ENCODE measurements at places on chromosomes 7 and 10.
A peak's percentile ranks its signal among the peaks of the same experiment; 100 is the strongest.

DNA sequence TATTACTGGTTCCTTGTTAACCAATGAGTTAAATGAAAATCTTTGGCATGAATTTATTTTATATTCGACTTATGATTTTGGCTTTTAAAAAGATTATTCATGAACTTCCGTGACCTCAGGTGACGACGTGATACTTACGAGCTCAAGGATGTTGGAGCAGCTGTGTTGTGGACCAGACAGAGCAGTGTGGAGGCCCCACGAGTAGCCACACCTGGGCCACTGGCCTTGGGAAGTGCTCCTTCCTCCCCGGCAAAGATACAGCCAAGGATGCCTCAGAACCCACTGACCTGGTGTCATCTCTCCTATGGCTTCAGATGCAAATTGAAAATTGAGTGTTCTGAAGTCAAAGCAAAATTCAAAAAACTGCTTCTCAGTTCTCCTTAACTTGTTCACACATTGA is 147.5 kb upstream of the PPP2R2D start:
- DNase-seq, result no peak

DNA sequence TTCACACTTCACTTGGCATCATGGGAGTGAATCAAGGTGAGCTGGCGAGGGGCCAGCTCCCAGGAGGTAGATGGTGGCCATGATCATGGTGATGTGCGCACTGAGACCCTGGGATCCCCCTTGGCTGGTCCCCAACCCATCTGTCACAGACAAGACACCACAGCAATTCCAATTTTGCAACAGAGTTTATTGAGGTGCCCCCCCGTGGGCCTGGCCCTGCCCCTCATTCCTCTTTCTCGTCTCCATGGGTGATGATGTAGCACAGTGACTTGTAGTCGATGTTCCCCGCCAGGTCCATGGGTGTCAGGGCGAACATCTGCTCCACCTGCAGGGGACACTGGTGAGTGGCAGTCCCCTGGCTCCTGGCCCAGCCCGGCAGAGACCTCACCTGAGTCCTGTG is 2.4 kb downstream of the MYL7 start:
- no peak for DNase-seq

DNA sequence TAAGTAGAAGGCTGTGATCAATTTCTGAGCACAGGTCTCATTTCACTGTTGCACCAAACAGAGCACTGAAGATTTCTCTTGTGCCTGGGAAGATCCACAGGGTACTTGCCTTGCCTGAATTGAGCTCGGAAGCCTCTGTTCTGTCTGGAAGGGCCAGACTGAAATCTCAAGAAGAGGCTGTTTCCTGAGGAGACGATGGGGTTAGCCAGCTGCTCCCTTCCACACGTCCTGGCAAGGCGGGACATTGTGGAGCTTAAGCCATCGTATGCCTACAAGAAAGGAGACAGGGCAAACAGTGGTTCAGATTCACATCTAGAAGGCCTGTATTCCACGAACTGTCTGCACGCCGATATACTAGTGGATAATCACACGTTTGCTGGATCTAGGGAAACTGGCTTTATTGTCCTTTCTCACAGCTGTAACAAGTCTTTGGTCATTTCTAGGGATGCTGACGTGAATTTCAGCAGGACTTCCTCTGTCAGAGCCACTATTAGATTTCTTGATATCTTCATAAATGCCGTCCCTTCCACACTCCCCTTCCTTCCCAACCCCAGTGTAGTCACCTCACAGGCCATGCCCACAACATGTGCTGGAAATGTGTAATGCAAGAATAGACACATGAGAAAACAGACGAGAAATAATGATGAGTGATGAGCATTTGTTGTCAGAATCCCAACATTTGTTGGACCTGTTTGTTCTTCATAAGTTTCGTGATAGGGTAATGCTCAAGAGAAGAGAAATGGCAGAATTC is 137.2 kb upstream of the RSU1 start:
- no peak for DNase-seq

DNA sequence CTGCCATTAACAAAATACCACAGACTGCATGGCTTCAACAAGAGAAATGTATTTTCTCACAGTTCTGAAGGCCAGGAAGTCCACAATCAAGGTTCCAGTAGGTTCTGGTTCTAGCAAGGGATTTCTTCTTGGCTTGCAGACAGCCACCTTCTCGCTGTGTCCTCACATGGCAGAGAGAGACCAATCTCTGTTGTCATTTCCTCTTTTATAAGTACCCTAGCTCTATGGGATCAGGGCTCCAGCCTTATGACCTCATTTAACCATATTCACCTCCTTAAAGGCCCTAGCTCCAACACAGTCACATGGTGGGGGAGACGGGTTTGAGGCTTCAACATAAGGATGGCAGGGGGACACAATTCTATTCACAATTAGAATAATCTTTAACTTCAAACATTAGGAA is 23.6 kb downstream of the ABI1 start:
- no peak for DNase-seq

DNA sequence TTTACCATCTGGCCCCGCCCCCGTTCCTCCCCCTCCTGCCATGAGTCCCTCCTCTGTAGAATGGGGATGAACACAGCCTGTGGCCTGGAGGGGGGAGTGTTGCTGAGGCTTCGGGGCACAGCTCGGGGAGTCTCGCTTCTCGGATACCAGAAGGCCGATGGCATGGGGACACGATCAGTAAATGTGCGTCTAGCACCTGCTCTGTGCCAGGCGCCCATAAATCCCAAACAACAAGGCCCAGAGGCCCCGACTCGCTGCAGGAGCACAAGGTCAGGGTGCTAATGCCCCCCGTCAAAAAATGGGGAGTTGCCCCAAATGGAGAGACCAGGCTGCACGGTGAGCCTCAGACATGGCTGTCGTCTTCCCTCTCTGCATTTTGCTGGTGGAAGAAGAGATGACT is 40.7 kb downstream of the JAKMIP3 start:
- no peak for DNase-seq

- no peak for DNase-seq
Observed at GRCh38 chr7:138889582-138890498, 91.3 kb downstream of the KIAA1549 start.

GRCh38 chr10:98489561-98490481 is 43.1 kb upstream of the HPS1 start:
- DNase-seq, result no peak

- no peak for DNase-seq
Observed at GRCh38 chr7:104296900-104297299, 31.5 kb upstream of the LHFPL3 start.

GRCh38 chr10:1581189-1581588 is 156.1 kb downstream of the ADARB2 start:
- DNase-seq, result no peak

GRCh38 chr7:149621776-149622175 is 124.2 kb upstream of the ZNF746 start:
- no peak for DNase-seq

DNA sequence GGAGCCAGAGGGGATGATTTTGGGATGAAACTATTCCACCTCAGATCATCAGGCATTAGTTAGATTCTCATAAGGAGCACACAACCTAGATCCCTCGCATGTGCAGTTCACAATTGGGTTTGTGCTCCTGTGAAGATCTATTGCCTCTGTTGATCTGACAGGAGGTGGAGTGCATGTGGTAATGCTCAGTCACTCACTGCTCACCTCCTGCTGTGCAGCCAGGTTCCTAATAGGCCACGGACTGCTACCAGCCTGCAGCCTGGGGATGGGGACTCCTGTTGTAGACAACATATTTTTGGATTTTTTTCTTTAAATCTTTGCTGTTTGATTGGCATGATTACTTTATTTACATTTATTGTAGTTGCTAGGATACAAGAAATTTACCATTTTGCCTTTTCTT is 765.0 kb downstream of the INHBA start:
- no peak for DNase-seq

- no peak for DNase-seq
Observed at GRCh38 chr10:70964245-70964644, 75.9 kb upstream of the PCBD1 start.

- peak; percentile 34 for DNase-seq
Observed at GRCh38 chr7:107147464-107148393, 21.1 kb upstream of the HBP1 start.

DNA sequence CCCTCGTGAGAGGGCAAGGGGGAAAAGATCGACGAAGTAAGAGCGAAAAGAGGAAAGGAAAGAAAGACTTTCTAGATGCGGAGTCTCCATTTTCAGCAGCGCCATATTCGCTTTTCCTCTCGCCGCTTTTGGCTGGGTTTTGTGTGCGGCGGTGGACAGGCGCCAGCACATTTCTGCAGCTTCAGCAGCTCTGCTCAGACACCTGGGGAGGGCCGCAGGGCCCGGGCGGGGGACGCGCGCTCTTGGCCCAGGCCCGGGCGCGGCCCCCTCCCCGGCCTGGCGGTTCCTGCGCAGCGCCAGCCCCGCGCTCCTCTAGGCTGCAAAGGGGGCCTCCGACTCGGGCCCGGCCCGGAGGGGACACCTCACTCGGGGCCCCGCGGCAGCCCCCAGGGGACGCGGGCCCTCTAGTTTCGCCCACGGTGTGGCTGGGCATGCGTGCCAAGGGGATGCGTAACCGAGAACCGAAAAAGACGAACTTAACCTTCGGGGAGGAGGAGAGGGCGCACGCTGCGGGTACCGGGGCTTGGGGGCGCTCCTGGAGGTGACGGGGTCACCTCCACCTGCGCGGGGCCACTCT is 34.5 kb upstream of the EBLN1 start:
- no peak for DNase-seq

DNA sequence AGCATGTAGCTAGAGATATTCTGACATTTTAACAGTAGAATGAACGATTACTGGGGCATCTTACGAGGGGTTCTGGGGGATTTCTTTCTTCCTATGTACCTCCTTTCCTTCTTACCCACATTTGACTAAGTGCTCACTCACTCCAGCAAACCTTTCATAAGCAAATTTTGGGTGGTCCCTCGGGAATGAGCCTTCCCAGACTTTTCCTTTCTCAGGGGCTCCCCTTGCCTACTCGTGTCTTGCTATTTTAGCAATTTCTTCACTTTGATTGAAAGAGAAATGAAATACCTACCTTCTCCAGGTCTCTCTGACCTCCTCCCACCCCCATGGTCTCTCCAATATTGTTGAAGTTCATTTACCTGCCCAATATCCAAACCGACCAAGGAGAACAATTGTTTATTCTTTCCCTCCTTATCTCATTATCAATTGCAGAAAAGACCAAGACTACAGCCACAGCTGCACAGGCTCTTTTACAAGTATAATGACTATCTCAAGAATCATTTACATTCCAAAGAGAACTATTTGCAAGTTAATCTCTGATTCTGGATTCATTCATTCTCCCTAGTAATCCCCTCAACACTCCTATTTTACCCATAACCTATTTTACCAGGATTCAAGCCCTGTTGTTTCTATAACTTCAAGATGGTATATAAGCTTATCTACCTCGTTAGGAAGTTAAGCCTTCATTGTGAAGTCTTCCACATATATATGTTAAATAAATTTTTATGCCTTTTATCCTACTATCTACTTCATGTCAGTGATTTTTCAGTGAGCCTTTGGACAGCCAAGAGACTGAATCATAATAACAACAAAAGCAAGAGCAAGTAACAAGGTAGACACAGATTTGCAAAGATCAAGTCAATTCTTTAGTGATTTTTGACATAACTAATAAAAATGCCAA is 480.6 kb downstream of the IPMK start:
- DNase-seq, result no peak

DNA sequence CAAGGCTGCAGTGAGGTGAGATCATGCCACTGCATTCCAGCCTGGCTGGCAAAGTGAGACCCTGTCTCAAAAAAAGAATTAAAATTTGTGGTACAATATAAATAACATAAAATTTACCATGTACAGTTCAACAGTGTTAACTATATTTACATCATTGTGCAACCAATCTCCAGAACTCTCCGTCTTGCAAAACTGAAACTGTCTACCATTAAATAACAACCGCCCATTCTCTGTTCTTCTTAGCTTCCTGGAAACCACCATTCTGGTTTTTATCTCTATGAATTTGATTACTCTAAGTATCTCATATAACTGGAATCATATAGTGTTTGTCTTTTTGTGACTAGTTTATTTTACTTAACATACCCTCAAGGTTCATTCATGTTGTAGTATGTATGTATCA is 167.6 kb downstream of the AUTS2 start:
- no peak for DNase-seq

DNA sequence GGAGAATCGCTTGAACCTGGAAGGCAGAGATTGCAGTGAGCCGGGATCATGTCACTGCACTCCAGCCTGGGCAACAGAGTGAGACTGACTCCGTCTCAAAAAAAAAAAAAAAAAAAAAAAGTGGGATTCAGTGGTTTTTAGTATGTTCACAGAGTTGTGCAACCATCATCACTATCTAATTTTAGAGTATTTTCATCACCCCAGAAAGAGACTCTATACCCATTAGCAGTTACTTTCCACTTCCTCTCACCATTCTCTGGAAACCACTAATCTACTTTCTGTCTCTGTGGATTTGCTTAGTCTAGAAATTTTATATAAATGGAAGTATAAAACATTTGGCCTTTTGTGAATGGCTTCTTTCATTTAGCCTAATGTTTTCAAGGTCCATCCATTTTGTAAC is 113.4 kb downstream of the ST7 start:
- no peak for DNase-seq
